CD4-positive, alpha-beta T cell treated with Interleukin-2 at 100 ng/mL for 4 hours (primary cell): ENCODE measurements at places on chromosomes 5 and 9.
A peak's percentile ranks its signal among the peaks of the same experiment; 100 is the strongest.

DNA sequence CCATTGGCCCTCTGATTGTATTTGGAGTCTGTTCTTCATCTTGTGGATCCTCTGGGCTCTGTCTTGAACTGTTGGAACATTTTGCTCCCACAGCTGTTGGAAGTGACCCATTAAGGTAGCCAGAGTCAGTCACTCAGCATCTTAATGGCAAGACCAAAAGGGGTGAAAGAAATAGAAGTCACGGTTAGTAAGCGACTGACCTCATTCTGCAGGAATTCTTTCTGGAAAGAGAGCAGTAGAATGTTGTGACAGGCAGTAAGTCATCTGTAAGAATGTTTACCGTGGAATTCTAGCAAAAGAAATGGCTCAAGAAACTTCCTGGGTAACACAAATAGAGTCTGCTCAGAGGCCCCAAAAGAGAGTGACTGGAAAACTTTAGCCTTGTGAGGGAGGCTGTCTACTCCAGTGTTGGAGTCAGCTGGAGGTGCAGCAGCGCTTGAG is 28.6 kb upstream of the TNC start:
- DNase-seq = no peak

- no peak for DNase-seq
Observed at GRCh38 chr5:96157841-96158291, 196.2 kb upstream of the ELL2 start.

DNA sequence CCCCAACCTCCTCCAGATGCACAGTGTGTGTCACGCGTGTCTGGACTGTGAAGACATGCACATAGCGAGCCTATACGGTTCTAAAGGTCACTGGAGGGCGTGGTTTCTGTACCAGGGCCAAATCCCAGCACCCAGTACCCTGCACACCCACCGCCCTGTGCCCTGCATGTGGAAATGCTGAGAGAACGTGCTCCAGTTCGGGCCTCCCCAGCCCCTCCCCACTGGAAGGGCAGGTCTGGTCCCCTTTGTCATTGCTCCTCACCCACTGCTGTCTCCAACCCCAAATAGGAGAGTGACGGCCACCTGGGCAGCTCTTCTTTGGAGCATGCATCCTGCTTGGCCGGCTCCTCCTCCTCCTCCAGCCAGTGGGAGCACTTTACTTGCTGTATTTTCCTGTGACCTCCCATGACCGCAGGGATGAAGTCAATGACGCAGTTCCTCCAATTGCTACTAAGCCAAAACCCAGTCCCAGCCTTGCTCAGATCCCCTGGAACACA is 116.7 kb downstream of the WNK2 start:
- DNase-seq = no peak

DNA sequence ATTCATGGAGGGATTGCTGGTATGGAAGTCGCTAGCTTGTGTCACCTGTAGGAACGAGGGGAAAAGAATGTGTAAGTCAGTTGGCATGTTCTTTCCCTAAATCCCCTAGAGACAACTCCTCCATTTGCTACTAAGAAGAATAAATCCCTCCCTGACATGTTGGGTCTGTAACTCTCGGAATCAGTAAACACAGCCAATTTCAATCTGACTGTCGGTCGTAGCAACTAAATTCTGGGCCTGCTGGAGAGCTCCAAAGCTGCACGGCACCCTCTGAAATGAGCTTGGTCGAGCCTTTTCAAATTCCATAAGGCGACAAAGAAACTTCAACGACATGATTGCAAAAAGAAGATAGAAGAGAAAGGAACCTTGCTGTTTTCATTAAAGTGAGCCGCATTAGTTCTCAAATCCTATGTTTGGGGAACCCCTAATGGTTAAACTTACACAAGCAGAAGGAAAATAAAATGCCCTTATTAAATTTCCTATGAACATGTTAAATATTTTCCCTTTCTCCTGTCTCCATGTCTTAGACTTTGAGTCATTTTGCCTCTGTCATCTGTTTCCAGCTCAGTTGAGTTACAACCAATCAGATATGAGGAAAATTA is 735.8 kb upstream of the WWC1 start:
- no peak for DNase-seq

GRCh38 chr5:38621840-38622437 is 65.5 kb upstream of the LIFR start:
- no peak for DNase-seq

GRCh38 chr9:114029311-114030170 is 48.6 kb downstream of the AMBP start:
- no peak for DNase-seq

DNA sequence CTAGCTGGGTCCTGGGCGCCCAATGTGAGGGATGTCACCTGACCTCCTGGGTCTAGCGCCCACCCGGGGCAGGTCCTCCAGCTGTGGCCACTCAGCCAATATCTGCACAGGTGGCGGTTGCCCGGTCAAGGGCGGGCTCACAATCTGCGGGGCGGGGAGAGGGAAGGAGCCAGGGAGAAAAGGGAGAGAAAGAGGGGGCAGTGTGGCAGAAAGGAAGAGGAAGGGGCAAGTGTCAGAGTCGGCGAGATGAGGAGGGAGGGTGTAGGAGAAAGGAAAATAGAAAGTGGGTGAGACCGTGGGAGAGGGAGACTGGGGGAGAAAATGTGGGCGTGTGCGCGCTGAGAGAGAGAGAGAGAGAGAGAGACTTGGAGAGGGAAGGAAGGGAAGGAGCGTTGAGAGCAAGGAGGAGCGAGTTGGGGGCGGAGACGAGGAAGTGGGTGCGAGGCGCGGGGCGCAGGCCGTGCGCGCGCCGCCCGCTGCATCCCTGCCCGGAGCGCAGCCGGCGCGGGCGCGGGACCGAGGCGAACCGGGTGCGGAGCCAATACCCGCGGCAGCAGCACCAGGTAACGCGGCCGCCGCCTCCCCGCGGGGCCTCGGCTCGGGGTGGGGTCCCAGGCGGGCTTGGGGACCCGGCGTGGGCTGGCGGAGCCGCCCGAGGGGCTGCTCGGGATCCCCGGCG is at the start of gene HRH2:
Gene HRH2 (plus strand): TSS at position 479 of the 679 bp plus-strand sequence. CDS start 25,163 bp downstream, outside the sequence.
- DNase-seq = peak; percentile 16
